Activated CD4-positive, alpha-beta T cell treated with anti-CD3 and anti-CD28 coated beads for 1 hour (primary cell): ENCODE measurements at places on chromosomes 2 and 18.

DNA sequence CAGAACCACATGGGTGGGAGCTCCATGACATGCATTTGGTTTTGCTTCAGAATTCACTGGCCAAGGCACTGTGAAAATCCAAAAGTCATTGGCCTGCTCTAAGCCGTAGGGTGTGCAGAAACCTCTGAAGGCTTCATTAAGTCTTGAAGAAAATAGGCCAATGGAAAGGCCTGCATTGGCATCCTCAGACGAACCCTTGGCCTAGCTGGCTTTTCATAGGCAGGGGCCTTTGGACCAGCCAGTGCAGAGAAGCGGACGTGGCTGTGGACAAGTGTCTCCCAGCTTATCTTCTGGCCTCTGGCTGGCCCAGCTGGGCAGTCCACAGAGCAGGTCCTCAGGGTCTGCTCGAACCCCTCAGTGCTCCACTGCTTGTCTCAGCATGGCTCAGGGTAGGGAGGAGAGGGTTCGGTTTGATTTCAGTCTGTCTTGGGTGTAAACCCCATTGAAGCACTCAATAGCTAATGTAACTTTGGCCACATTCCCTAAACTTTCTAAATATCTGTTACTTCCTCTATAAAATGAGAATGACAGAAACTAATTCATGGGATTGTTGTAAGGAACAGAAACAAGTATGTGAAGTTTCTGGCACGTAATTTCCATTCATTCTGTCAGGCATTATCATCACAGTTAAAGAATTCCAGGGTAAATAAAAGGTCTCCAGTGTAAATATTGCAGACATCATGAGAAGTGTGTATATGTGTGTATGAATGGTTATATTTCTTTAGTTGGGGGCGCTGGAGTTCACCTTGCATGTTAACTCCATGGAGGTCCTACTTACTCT is 125.5 kb downstream of the TFCP2L1 start:
- DNase-seq: no peak

GRCh38 chr2:70089983-70090525 is 2.8 kb downstream of the PCBP1 start:
- no peak for DNase-seq

GRCh38 chr2:86476918-86477317 is 35.7 kb downstream of the KDM3A start:
- no peak for DNase-seq

- DNase-seq: no peak
Measured at GRCh38 chr2:150487537-150488429, at the start of gene RND3. TSS of gene RND3 (minus strand) at chr2:150487667. CDS start at chr2:150487417, 250 bp downstream.

DNA sequence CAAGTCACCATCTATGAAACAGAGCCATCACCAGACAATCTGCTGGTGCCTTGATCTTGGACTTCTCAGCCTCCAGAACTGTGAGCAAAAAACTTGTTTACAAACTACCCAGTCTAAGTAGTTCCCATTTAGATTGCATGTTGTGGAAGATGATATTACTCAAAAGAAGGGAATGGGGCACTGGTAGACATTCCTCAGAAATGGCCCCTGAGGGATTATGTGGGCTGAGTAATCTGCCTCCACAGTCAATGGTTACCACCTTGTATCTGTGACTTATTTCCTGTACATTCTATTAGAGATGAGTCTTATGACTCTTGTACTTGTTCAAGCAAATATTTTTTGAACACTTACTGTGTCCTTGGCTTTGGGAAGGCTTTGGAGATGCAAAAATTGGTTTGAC is 160.4 kb downstream of the NUP35 start:
- DNase-seq: no peak
